ENCODE measurements at places on chromosomes 2 and 18. TPM values are rescaled to one million over a fixed set of nuclear protein-coding genes. Genes with fewer than 3 reads are reported as not detected.

The GAREM1 gene
- 1.7 TPM for total RNA-seq

The TLK1 gene
- 84.3 TPM for total RNA-seq

DNA sequence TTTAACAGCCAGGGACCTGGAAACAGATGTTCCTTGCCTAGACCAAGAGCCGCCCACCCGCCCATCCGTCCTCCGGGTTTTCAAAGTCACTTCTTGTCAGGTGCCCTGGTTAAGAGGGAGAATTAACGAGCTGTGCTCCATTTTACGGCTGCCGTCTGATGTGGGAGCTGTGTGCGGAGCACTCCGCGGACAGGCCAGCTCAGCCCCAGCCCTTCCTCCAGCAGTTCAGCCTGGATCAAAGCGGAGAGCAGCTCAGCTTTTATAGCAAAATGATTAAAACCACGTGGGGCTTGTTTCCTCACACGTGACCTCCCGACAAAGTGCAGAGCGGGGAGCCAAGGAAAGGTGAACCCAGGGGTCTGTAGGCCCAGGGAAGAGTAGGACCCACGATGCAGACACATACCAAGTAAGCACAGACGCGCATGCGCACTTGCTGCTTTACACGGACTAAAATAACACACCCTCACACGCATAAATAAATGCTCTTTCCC is 46.1 kb upstream of the PKDCC start:
- no peaks in the 10 kb centered on the region for H3K27me3 ChIP-seq
- H3K27ac ChIP-seq, result no peak overlapping the region
- peaks cover 22% of the 10 kb centered on the region for H3K4me1 ChIP-seq
- no peak for DNase-seq
- peaks cover 2% of the 10 kb centered on the region for H3K36me3 ChIP-seq
- no peak overlapping the region for H3K4me3 ChIP-seq

DNA sequence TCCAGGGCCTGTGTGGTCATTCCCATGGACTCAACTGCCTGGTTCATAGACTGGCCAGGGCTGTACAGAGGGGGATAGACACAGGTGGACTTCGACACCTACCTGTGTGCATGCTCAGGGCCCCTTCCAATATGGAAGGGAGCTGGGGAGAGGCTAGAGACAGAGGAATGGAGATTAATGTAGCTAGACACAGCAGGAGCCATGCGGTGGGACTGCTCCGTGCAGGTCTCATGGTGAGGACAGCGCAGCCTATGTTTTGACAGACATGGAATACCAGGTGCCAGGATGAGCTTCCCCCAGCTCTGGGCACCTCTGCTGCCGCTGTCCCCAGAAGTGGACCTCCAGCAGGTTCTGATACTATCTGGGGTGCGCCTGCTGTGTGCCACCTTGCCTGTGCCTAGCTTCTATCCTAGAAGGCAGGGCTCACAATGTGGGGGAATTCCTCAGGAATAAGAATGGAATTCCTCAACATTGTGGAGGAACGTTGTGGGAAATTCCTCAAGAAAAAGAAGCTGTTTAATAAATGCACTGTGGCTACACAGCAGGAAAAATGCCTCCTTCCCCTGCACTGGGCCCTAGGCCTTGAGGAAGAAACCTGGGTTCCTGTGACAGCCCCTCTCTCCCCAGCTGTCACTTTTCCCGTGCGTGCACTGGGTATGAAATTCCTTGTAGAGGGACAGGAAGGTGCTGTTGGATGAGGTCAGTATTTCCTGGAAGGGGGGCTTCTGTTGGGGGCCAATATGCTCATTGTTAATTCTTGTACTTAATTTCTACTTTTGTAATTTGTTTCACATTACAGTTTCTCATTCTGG is 7.3 kb downstream of the IL1R1 start:
- peaks cover 69% of the 10 kb centered on the region for H3K36me3 ChIP-seq
- no peak for DNase-seq
- no peak overlapping the region for H3K27ac ChIP-seq
- H3K4me1 ChIP-seq, result peaks cover 43% of the 10 kb centered on the region
- H3K27me3 ChIP-seq, result no peaks in the 10 kb centered on the region

- no peak overlapping the region for H3K27ac ChIP-seq
- DNase-seq, result no peak
Measured at GRCh38 chr2:236731767-236732580, 162.3 kb downstream of the ACKR3 start.

GRCh38 chr2:166516712-166517303 is 22.8 kb upstream of the SCN7A start:
- H3K27me3 ChIP-seq, result no peaks in the 10 kb centered on the region
- DNase-seq, result no peak
- H3K4me1 ChIP-seq, result no peaks in the 10 kb centered on the region
- H3K36me3 ChIP-seq, result no peaks in the 10 kb centered on the region
- H3K27ac ChIP-seq, result no peak overlapping the region
- H3K4me3 ChIP-seq, result no peak overlapping the region

- DNase-seq, result no peak
- H3K4me3 ChIP-seq, result no peak overlapping the region
- H3K4me1 ChIP-seq, result peaks cover 40% of the 10 kb centered on the region
- no peak overlapping the region for H3K27ac ChIP-seq
- peaks cover 10% of the 10 kb centered on the region for H3K27me3 ChIP-seq
- H3K36me3 ChIP-seq, result no peaks in the 10 kb centered on the region
Measured at GRCh38 chr2:128753321-128753720, 434.7 kb upstream of the HS6ST1 start.
